Omental fat pad (tissue), 4 donors: ENCODE measurements at places on chromosomes 4 and X.

GRCh38 chrX:130418066-130418465, 16.3 kb downstream of the RBMX2 start:
- DNase-seq = no peak

DNA sequence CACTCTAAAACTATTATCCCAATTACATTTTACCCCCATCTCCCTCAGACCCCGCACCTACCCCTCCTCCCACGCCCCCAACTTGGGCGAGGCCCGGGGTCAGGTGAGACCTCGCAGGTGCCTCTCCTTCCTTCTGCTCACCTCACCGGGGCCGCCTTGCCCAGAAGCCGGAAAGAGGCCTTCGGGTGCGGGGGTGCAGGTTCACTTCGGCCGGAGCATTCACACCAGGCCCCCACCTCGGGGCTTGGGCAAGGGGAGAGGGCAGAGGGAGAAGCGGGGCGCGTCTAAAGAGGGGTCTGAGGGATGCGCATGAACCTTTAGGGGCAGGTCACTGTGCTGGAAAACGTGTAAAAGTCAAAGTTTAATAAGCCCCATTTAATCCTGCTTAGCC, 427 bp downstream of the ZNF182 start:
- no peak for DNase-seq

GRCh38 chr4:84362896-84363655, 136.0 kb downstream of the NKX6-1 start:
- no peak for DNase-seq

GRCh38 chr4:81447566-81448229, 24.0 kb downstream of the RASGEF1B start:
- DNase-seq = no peak

DNA sequence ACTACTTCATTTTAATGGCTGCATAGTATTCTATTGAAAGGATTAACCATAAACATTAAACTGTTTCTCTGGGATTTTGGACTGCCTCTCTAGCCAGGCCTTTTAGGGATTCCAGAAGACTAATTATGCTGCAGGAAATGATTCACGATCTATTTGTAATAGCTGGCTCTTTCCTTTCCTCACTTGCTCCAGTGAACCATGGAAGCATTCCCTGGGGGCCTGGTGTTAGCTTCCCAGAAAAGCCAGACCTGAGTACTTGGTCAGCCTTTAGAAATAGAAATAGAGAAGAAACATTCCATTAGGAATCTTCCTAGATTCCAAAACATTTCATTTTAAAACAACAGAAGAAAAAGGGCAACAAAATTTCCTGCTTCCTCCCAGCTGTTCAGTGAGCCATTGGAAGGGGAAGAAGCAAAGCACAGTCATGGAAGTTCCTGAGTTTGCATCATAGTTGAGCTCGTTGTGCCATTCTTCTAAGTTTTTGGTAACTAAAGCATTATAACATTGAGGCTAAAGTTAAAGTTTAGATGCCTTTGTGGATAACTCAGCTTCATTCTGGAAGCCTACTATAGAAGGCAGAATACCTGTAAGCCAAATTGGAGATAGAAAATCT, 83.5 kb downstream of the NPNT start:
- no peak for DNase-seq

- DNase-seq = no peak
Measured at GRCh38 chrX:8627796-8628195, 104.1 kb downstream of the ANOS1 start.

GRCh38 chr4:93187892-93188291, 640.7 kb upstream of the ATOH1 start:
- no peak for DNase-seq

DNA sequence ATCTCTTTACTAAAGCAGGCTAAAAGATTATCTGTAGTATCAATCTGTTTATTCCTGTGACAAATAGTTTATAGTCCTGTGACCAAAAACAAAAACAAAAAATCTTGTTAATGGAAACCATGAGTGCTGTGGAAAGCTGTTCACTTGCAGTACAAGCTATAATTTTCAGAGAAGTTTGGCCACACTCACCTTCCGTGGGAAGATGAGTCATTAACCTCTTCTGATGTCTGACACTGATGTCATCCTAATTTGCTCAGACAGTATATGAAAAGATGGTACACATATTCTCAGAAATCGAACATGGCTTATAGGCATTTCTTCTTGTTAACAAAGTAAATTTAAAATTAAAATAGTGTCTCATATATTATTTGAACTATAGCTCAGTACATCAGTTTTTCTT, 19.9 kb upstream of the ENPP6 start:
- DNase-seq = no peak

DNA sequence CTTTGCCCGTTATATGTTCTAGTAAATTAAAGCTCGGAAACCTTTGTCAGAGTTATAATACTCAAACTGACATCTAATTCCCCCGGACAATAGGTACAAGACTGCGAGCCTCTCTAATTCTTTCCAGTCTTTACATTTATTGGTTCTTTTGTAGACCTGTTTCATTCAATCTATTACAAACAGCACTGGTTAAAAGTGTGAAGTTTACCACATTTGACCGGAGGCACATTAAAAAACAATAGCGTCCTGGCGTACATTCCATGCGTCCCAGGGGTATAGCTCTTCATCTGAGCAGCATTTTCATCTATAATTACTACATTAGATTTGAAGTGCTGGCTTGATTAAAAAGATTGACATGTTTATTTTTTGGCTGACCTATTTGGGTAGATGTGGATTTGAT, 49.9 kb upstream of the TENM3 start:
- DNase-seq = no peak

DNA sequence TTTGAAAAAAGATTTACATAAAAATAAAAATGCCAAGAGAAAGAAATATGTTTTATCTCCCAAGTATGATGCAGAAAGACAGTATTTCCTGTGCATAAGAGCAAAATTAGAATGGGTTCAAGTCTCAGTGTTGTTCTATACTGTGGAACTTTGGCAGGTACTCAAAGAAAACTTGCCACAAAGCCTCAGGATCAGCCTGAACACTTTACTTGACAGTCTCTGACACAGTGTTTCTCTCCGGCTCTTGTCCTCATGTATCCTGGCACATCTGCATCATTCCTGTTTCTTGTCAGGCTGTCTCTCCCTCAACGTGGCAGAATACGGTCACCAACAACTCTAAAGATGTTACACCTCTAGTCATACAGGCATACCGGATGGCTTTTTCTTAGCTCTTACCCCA, 273.7 kb downstream of the ARHGAP24 start:
- no peak for DNase-seq

- DNase-seq = no peak
Measured at GRCh38 chr4:112897543-112897942, 151.9 kb upstream of the ANK2 start.

DNA sequence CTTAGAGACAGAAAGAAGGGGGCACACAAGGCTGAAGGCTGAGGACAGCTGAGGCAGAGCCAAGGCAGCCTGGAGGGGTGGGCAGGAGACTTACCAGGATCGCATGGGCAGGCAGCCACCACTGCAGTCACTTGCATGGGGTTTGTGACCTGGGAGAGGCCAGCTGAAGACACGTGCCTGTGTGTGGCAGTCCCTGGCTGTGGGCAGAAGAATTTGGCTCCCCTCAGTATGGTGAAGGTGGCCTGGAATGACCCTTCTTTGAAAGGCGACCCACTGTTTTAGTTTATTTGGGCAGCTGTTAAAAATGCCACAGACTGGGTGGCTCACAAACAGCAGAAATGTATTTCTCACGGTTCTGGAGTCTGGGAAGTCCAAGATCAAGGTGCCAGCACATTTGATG, 22.1 kb upstream of the SLC34A2 start:
- no peak for DNase-seq

DNA sequence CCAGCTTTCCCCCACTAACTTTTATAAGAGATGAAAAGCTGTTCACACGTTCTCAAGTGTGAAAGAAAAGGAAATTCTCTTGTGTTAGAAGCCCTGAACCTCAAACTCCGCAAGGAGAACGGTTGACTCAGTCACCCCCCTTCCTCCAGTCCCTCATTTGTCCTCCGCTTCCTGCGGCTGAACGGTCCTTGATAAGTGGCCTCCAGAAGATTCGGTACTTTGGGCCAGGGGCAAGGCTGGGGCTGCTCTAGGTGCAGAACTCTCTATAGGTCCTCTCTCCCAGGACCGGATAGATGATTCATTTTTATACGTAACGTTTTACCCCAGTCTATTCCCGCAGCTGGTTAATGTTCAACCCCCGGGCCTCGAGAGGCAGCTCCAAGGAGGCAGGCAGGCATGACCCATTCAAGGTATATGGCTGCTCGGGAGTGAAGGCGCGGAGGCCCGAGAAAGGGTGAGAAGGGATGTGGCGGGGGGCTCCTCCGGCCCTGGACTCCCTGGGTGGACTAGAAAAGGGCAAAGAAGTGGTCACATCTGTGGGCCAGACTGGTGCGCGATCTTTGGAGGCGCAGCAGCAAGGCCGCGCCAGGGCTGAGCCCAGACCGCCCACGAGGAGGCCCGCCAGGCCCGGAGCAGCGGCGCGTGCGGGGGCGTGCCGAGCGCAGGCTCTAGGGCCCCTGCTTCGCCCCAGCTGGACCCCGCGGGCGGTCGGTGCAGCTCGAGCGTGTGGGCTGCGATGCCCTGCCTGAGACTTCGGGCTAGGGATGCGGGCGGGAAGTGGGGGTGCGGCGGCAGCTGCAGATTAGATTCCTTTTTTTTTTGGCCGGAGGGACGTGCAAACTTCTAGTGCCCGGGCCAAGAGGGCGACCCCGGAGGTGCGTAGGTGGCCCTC, 11.7 kb downstream of the PITX2 start:
- no peak for DNase-seq

- no peak for DNase-seq
Measured at GRCh38 chr4:121898150-121898549, 27.9 kb upstream of the BBS7 start.

- no peak for DNase-seq
Measured at GRCh38 chr4:2728806-2729532, 27.2 kb downstream of the TNIP2 start.

GRCh38 chr4:119506806-119507205, 121.8 kb downstream of the PDE5A start:
- no peak for DNase-seq

GRCh38 chr4:148443512-148444295, 1.5 kb upstream of the NR3C2 start:
- no peak for DNase-seq

GRCh38 chr4:13515268-13515667, 29.0 kb downstream of the NKX3-2 start:
- DNase-seq = no peak

DNA sequence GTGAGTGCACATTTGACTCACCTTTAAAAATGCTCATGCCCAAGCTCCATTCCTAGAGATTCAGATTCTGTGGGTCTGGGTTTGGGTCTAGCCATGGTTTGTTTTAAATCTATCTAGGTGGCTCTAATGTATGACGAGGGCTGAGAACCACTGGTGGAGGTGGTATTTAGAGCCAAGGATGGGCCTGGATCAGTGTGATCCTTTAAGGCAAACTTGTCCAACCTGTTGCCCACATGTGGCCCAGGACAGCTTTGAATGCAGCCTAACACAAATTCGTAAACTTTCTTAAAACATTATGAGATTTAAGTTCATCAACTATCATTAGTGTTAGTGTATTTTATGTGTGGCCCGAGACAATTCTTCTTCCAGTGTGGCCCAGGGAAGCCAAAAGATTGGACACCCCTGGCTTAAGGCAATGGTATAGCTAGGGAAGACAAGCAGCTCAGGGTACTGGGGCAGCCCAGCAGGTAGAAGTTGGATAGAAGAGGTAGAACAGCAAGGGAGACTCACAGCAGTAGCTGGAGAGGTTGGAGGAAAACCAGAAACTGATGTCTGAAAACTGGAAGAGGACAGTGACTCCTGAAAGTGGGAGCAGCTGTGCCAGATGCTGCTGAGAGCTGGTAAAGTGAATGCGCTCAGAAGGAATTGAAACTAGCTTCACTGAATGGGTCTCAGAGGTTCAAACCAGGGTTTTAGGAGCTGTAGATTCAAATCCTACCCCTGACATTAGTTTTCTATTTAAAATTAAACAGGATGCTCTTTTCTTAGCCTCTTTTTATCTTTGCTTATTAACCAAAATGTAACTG, 18.2 kb downstream of the ADD1 start:
- DNase-seq = no peak

DNA sequence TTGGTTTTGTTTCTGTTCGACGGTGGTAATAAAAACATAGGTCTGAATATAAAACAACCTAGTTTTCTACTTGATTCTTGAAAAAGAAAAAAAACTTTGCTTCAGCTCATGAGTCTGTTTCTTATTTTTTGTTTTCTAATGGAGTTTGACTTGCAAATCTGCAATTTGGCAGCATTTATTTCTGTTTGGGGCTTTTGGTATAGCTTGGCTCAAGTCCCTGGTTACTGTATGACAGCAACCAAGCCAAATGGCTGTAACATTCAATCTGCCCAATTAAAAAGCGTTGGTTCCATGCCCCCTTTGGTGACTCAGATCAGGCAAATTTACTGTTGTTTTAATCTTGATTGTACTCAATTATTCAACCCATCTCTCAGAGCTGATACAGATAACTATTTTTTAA, 263.4 kb downstream of the GRIA3 start:
- DNase-seq = no peak

DNA sequence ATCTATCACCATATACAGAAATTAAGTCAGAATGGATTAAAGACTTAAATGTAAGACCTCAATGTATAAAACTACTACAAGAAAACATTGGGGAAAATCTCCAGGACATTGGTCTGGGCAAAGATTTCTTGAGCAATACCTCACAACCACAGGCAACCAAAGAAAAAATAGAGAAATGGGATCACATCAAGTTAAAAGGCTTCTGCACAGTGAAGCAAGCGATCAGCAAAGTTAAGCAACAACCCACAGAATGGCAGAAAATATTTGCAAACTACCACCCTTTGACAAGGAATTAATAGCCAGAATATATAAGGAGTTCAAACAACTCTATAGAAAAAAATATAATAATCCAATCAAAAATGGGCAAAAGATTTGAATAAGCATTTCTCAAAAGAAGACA, 236.9 kb upstream of the EMCN start:
- DNase-seq = no peak

DNA sequence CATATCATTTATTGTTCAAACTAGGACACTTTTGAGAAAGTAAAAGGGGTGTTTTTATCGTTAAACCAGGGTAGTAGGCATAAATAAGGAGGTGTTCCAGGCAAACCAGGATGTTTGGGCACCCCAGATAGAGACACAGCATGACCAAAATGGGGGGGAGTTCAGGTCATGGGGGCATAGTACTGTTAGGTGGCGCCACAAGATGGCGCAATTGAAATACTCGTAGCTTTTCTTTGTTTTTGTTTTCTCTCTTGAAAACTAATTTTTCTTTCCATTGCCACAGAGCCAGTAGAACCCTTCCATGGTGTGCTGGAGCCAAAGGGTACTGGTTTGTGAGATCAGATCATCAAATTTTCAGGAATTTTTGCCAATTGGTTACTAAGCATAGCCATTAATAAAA, 283.4 kb downstream of the BCOR start:
- DNase-seq = no peak
